ENCODE measurements at places on chromosomes 4 and X.

- DNase-seq, result no peak
Observed at GRCh38 chrX:131762802-131763234, 218.9 kb downstream of the OR13H1 start.

GRCh38 chr4:99252746-99253145 is 33.7 kb upstream of the ADH6 start:
- no peak for DNase-seq

DNA sequence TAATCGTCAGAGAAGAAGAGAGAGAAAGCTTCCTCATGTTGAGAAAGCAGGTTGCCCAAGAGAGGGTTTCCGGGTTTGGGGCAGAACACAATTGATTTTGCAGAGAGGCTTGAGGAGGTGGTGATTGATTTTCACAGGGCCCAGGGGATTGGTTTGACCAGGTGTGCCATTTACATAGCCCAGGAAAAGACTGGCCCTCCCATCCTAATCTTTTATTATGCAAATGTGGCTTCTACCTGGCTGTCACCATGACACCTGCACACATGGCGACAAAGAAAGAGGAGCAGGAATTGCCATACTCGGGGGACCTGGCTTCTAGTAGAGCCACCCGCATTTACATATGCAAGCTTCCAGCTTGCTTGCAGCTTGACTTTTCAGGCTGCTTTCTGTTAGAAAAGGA is 405.3 kb downstream of the PPP4R3C start:
- no peak for DNase-seq

- DNase-seq, result no peak
Observed at GRCh38 chr4:133969202-133969848, 232.3 kb downstream of the PABPC4L start.

- no peak for DNase-seq
Observed at GRCh38 chrX:46788902-46789301, 30.0 kb upstream of the SLC9A7 start.

DNA sequence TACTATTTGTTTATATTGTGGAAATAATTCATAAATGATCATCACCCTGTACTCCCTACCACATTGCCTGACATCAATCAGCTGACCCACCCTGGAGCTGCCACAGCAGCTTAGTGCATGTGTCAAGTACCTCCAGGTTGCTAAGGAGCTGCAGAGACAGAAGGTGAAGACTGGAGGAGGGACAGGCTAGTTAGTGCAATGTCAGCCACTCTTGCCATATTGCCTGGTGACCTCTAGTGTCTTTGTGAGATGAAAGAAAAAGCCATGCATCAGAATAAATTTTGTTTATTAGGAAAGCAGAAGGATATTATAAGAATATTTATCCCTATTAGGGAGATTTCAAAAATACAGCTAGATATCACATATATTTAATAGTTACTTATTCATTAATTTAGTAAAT is 243.9 kb upstream of the FAT4 start:
- no peak for DNase-seq

DNA sequence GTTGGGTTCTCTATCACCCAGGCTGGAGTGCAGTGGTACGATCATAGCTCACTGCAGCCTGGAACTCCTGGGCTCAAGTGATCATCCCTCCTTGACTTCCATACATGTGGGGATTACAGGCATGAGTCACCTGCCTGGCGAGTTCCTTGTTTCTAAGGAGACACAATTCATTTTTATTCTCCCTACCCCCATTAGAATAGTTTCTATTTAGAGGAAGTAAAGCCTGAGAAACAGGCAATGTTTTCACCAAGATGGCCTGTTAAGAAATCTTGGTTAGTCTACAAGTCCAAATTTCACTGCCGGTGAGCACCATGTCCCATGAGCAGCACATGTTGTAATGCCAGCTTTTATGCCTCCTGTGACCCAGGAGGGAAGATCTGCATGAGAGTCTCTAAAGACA is 5.7 kb downstream of the CYBB start:
- no peak for DNase-seq

GRCh38 chr4:2222838-2223237 is 19.1 kb downstream of the HAUS3 start:
- DNase-seq, result no peak

DNA sequence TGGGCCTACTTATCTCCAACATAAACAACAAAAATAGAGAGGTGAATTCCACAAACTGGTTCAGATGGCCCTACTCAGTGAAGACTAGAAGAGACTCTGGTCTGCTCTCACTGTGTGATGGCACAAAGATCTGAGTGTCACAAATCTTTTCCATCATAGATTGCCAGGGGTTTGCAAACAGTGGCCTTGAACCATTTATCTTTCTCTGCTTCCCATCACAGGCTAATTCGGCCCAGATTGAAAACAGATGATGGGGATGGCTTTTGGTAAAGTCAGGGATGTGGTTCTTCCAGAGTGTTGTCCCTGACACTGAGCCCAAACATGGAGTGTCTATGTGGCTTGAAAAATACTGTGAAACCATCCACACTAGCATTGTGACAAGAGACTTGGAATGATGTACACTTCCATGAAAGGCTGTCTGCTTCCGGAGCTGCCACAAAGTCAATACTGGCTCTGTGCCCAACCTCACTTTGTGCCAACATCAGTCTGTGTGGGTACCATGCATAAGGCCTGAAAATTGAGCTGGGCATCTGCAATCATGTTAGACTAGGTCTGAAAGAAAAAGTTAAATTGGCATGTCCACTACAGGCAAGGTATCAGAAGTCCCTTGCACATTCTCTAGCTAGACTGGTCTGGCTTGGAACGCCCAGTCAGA is 25.2 kb upstream of the PLAC1 start:
- no peak for DNase-seq

- no peak for DNase-seq
Observed at GRCh38 chr4:157918036-157918832, 254.6 kb downstream of the GASK1B start.

GRCh38 chr4:113788888-113789287 is 27.4 kb upstream of the CAMK2D start:
- no peak for DNase-seq

DNA sequence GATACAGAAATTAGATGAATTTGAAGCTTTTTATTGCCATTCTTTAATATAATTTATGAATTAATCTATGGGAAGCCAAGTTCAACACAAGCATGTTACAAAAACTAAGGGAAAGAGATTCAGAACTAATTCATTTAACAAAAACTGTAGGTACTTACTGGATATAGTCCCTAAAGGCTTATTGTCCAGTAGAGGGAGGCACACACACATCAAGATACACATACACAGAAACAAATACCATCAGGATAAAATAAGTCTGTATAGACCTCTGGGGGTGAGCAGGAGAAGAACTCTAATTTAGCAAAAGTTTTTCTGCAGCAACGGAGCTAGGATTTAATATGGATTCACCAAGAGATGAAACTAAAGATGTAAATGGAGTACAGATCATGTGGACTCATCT is 83.0 kb upstream of the IL13RA1 start:
- no peak for DNase-seq

- no peak for DNase-seq
Observed at GRCh38 chrX:119537487-119537886, 27.7 kb downstream of the STEEP1 start.

- DNase-seq, result no peak
Observed at GRCh38 chr4:1874201-1874600, 3.0 kb downstream of the NSD2 start.

- DNase-seq, result no peak
Observed at GRCh38 chrX:49995107-49995731, 72.8 kb downstream of the CLCN5 start.

DNA sequence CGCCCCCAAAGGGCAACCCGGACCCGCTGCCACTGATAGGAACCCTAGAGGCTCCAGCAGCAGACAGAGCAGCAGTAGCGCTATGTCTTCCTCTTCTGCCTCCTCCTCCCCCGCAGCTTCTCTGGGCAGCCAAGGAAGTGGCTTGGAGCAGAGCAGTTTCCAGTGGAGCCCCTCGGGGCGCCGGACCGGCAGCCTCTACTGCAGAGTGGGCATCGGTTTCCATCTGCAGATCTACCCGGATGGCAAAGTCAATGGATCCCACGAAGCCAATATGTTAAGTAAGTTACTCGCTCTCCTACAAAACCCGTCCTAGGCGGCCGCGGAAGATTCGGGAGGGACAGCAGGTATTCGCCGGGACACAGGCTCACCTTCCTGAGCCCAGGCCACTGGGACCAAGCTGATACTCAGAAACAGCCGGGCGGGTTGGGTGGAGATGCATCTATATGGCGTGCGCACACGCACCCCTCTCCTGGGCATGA is 477 bp downstream of the FGF5 start:
- DNase-seq, result no peak

- no peak for DNase-seq
Observed at GRCh38 chrX:11363069-11363594, 69.9 kb downstream of the AMELX start.

- DNase-seq, result no peak
Observed at GRCh38 chr4:84944947-84945346, 21.5 kb downstream of the WDFY3 start.

DNA sequence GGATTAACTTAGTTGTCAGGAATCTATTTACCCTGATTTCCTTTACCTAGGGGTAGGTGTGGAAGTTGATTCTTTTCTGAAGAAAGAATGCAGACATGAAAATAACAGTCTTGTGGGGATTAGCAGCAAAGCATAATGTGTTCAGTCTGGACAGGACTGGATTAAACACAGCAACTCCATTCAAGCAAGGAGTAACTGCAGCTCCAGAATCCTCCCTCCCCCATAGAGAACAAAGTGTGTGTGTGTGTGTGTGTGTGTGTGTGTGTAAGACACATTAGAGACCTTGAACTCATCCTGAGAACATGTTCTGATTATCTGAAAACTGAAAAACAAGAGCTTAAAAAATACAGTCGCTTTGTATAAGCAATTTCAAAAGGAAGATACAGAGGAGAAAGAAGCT is 9.3 kb downstream of the C4orf54 start:
- DNase-seq, result no peak

- no peak for DNase-seq
Observed at GRCh38 chr4:20287246-20287645, 35.5 kb downstream of the SLIT2 start.

DNA sequence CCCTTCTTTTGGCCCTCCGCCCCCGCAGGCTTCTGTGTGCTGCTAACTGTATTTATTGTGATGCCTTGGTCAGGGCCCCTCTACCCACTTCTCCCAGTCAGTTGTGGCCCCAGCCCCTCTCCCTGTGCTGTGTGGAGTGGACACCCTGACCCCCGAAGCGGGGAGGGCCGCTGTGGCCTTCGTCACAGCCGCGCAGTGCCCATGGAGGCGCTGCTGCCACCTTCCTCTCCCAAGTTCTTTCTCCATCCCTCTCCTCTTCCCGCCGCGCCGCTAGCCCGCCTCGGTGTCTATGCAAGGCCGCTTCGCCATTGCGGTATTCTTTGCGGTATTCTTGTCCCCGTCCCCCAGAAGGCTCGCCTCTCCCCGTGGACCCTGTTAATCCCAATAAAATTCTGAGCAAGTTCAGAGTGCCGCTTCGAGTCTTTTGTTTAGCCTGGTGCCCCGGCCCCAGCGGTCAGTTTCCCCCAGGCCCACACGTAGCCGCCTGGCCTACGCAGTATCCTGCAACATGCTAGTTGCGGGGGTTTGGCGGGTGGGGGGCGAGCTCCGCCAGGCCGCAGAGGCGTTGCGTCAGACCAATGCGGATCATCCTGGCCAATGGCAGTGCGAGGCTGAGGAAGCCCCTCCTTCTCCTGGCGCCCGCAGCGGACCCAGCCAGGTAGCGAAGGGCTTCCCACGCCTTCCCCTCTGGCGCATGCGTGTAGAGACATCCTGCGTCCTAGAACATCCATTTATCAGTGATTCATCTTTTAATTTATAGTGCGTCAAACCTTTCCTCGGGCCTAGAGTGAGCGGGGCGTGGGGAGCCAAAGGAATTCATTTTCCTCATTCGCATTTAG is 5.6 kb upstream of the KANTR start:
- peak; percentile 67 for DNase-seq

GRCh38 chr4:94676970-94677369 is 80.8 kb upstream of the BMPR1B start:
- DNase-seq, result no peak
